Sigmoid colon (tissue), 7 donors: ENCODE measurements at places on chromosomes 3 and 15. TPM values are rescaled to one million over a fixed set of nuclear protein-coding genes. Genes with fewer than 3 reads are reported as not detected.

PDE8A gene
- polyA plus RNA-seq = 39.0 TPM

LRRC31 gene
- 7.8 TPM for polyA plus RNA-seq

ACAN gene
- polyA plus RNA-seq = not detected

TFG gene
- polyA plus RNA-seq = 83.5 TPM

SLCO2A1 gene
- 3.2 TPM for polyA plus RNA-seq

MOBP gene
- not detected for polyA plus RNA-seq

GP5 gene
- 0.69 TPM for polyA plus RNA-seq

PLCD1 gene
- polyA plus RNA-seq = 139 TPM

ARHGEF26 gene
- polyA plus RNA-seq = 6.6 TPM

PLA2G4E gene
- polyA plus RNA-seq = not detected

NDN gene
- 16.8 TPM for polyA plus RNA-seq

KCNAB1 gene
- not detected for polyA plus RNA-seq

ADAMTS7 gene
- polyA plus RNA-seq = 0.23 TPM

RCN2 gene
- 12.3 TPM for polyA plus RNA-seq

ALDH1A2 gene
- polyA plus RNA-seq = 1.2 TPM

LRRK1 gene
- 22.6 TPM for polyA plus RNA-seq

TMC3 gene
- polyA plus RNA-seq = 0.25 TPM

CILP gene
- polyA plus RNA-seq = 5.4 TPM

SENP7 gene
- polyA plus RNA-seq = 6.5 TPM

CACNA1D gene
- polyA plus RNA-seq = 1.2 TPM

NANOGP8 gene
- polyA plus RNA-seq = not detected

GCNT3 gene
- polyA plus RNA-seq = 73.3 TPM

KPNA1 gene
- polyA plus RNA-seq = 9.6 TPM

GOLGA8T gene
- polyA plus RNA-seq = 0.12 TPM

EMC7 gene
- 75.8 TPM for polyA plus RNA-seq

ADGRG7 gene
- 7.4 TPM for polyA plus RNA-seq

PLIN1 gene
- 1.2 TPM for polyA plus RNA-seq

CD200 gene
- 2.4 TPM for polyA plus RNA-seq

RAMAC gene
- polyA plus RNA-seq = 19.8 TPM

CPLX3 gene
- polyA plus RNA-seq = not detected

TRH gene
- not detected for polyA plus RNA-seq

ISY1 gene
- 25.2 TPM for polyA plus RNA-seq

GOLGA8M gene
- polyA plus RNA-seq = 0.16 TPM

HEMK1 gene
- polyA plus RNA-seq = 9.6 TPM

GOLGA8N gene
- polyA plus RNA-seq = 5.3 TPM

AADAC gene
- polyA plus RNA-seq = not detected
